ENCODE measurements at places on chromosomes 1 and 21.

DNA sequence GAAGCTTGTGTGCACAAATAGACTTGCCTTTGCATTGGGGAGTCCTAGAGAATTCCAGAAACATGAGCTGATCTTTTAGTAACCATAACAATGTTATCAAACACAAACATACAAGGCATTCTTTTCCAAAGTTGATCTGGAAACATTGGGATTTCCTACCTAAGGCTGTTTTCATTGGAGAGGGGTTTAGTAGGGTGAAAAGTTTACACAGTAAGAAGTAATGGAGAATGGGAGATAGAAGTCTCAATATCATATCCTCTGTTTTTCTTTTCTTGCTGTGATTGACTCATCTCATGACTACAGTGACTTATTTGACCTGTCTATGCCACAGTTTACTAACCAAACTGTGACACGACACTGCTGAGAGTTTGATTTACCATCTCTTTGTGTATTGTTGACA lies 65.6 kb upstream of the PLA2G4A start:
- no peak for DNase-seq

DNA sequence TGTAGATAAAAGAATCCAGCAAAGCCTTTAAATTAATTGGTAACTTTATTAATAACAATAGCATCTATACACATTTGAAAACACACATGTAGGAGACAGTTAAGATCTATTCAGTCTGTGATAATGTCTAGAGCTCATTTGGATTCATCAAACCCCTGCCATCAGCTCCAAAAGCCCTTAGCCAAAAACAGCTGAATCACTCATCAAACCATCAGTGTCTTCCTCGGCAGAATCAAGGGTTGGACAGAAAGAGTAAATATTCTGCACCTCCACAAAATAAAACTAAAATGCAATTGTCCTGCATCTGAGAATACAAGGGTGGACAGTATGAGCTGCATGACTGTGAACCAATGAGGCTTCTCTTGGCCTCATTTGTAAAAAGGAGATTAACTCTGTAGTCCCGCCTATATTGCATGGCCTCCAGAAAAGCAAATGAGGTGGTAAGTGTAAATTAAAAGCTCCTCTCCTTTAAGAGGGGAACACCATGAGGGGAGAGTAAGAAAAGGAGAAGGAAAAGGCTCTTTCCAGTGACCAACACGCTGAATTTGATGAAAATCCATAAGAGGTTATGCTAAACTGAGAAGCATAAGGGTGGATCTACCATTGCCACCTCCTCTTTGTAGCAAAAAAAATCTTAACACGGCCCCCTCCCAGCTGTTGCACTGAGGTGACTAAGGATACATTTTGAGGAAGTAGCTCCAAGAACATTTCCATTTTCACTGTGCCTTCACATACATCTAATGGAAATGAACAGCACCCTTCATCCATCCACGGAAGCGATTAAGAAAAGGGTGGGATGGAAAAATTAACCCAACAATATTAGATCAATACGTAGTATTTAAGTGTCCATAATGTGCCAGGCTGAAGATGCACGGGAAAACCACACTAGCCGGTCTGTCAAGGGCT lies 14.7 kb upstream of the BOLA1 start:
- DNase-seq, result peak; percentile 35

GRCh38 chr1:175481126-175482070 lies 262.0 kb downstream of the TNR start:
- DNase-seq, result peak; percentile 56

GRCh38 chr1:14672005-14672404 lies 73.5 kb downstream of the KAZN start:
- no peak for DNase-seq

- DNase-seq, result no peak
Observed at GRCh38 chr1:21621761-21622436, 47.3 kb downstream of the RAP1GAP start.

DNA sequence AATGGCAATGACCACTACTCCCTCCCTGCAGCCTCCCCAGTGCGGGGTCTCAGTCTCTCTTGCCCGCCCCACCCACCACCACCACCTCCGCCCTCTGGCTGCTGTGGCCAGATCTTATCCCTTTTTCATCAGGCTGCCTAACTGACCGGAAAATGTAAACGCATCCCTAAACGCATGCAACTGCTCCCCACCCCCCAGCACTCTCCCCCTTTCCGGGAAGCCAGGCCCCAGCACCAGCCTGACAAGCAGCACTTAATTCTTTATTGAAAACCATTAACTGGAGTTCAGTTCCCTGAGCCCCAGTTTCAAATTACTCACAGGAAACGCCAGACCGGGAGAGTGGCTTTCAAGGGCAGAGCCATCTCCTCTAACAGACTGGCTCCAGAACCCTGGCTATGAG lies 147.7 kb downstream of the DMRTA2 start:
- DNase-seq, result peak; percentile 81
